ENCODE measurements at places on chromosomes 12 and 14.

DNA sequence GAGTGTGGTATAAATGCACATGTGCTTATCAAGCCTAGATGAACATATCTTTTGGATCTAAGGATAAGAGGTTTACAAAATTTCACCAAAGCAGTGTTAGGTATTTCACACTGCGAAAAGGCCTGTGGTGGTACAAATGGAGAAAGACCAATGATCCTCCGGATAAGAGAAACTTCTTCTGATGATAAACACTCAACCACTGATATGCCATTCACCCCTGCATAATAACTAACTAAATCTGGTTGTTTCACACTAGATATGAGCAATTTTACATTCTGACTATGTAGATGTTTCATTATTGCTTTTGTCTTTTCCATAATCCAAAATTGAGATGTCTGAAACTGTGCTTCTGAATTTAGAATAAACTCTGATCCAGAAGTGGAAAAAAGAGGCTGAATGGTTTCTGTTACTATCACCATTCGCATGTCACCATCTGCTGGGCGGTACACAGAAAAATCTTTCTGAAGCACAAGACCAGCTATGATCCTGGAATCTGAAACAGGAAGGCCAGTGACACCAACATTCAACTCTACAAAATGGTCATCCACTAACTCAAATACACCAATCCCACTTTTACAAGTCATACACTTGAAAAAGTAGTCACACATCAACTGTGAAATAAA, 1.3 kb downstream of the BBS10 start:
- peak; percentile 77 for DNase-seq

GRCh38 chr12:106753526-106753925, 21.0 kb upstream of the RIC8B start:
- no peak for DNase-seq

DNA sequence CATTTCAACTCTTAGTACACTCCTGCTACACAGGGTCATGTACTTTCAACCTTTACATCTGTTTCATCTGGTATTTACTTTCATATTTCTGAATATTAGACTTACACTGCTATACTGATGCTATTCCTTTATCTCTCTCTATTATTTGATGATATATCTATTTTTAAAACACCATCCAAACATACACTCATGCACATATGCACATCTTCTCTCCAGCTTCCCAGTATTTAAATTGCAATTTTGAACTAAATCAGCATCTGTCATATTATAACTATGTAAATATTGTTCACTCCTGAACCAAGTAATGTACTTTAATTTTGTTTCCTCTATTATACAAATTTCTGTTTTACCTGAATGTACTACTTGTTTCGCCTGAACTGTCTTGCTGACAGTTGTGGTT, 293.6 kb upstream of the FLRT2 start:
- DNase-seq, result no peak

- no peak for DNase-seq
Measured at GRCh38 chr14:71885301-71885700, 46.9 kb upstream of the RGS6 start.

GRCh38 chr12:53483225-53483978, 15.9 kb downstream of the MAP3K12 start:
- DNase-seq, result no peak

DNA sequence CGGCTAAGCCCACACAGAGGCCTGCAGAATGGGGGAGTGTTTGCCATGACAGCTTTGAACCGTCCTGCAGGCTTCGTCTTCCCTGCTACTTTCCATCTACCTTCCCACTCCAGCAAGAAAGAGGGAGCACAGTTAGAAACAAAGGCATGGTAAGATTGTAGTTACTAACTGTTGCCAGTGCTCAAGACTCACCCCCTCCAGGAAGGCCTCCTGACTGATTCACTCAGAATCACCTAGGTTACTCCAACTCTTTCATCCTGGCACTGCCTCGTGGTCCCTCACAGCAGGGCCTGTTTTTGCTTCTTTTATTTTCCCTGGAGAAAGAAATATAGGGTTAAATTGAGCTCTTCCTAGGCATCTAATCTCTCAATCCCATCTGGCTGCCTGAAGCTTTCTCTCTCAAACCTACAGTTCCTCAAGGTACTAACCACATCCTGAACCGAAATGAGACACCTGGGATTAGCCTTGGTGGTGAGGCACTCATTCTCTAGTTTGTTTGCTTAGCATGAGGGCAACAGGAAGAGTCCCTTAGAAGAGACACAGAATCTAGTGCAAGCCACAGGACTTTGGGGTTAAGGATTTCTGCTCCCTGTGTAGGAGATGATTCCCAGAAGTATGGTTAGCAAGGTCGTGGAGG, 7.8 kb downstream of the GALNT6 start:
- DNase-seq, result no peak

GRCh38 chr12:74644681-74645080, 107.0 kb downstream of the ATXN7L3B start:
- DNase-seq, result no peak

Data from fibroblast of mammary gland (primary cell).